ENCODE measurements at places on chromosomes 3 and 15.

DNA sequence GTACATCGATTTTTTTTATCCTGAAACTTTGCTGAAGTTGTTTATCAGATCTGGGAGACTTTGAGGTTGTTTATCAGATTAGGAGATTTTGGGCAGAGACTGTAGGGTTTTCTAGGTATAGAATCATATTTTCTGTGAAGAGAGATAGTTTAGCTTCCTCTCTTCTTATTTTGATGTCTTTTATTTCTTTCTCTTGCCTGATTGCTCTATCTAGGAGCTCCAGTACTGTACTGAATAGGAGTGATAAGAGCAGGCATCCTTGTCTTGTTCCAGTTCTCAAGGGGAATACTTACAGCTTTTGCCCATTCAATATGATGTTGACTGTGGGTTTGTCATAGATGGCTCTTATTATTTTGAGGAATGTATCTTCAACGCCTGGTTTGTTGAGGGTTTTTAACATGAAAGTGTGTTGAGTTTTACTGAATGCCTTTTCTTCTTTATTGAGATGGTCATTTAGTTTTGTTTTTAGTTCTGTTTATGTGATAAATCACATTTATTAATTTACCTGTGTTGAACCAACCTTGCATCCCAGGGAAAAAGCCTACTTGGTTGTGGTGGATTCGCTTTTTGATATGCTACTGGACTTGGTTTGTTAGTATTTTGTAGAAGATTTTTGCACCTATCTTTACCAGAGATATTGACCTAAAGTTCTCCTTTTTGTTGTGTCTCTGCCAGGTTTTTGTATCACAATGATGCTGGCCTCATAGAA, 14.9 kb upstream of the DNAAF4 start:
- DNase-seq = no peak

GRCh38 chr3:106068795-106069194, 200.0 kb upstream of the CBLB start:
- no peak for DNase-seq

- no peak for DNase-seq
Measured at GRCh38 chr15:100759698-100760356, 119.8 kb upstream of the ALDH1A3 start.

- no peak for DNase-seq
Measured at GRCh38 chr3:45904931-45905330, 18.6 kb downstream of the CCR9 start.

- DNase-seq = peak; percentile 99
Measured at GRCh38 chr15:75625542-75626347, at the start of gene SNUPN. Gene SNUPN, minus strand, starts transcription at chr15:75625725. Its CDS starts 4,674 bp downstream, at chr15:75621051.

GRCh38 chr15:63891768-63892133, 58.0 kb upstream of the HERC1 start:
- peak; percentile 62 for DNase-seq

GRCh38 chr3:77526573-77527113, 486.7 kb downstream of the ROBO2 start:
- no peak for DNase-seq

DNA sequence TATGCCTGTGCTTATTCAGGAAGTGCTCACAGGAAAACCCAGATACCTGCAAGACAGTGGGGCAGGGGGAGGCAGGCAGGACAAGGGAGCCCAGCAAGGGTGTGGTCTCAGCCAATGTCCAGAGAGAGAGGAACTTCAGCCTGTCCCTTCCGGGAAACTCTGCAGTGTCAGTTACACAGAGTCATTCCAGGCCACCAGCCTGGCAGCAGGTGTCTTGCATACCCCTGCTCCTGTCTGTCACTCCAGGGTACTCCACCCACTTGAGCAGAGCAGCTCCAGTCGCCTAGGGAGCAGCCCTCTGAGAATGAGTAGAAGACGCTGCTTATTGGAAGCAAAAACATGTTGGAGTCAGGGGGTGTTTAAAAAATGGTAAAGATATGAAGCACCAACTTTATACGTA, 431.2 kb upstream of the RGMA start:
- no peak for DNase-seq

DNA sequence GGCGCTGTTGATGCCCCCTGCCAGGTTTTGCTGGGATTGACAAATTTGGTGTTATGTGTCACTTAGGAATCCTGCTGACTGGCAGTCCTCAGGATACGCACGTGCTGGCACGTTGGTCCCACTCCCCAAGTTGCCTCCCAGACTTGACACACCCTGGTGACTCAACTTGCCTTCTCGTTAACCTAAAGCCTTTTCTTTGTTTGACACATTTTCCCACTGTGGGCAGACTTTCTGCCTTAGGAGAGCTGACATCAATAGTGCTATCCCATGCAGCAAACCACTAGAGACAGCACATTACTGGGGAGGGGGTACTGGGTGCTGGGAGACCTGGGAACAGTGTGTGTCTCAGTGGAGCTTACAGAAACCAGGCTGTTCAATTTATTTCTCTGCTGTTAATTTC, 104.3 kb downstream of the OXNAD1 start:
- no peak for DNase-seq

DNA sequence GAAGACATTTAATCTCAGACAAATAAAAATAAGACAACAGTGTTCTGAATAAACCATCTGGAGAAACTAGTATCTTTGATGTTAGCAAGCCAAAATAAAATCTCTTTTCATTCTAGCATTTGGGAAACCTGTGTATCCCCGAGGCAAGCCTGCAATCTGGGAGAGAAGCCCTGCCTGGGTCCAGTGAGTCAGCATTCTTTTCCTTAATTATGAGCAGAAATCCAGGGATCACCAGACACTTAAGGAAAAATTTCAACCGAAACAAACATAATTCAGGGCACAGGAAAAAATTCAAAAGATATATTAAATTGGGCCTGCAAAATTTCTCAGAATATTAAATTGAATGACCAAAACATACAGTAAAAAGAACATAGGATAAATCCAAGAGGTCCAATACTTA, 4.2 kb downstream of the NCBP2 start:
- no peak for DNase-seq

DNA sequence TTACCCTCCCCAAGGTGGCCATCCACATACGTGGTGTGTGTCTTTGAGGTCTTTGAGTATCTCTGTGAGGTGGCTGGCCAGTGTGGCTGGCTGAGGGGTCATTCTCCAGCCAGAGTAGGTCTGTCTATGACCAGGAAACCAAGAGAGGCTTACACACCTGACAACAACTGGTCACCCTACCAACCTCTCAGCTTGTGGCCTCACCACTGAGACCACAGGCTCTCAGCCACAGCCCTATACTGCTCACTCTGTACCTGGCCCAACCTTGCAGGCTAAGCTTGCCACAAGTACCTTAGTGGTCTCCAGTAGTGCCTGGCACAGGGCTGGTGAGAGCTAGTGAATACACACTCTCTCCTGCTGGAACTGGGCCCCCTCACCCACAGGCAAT, 5.1 kb downstream of the HEMK1 start:
- no peak for DNase-seq

GRCh38 chr15:67157521-67158252, 92.3 kb downstream of the SMAD3 start:
- peak; percentile 71 for DNase-seq

DNA sequence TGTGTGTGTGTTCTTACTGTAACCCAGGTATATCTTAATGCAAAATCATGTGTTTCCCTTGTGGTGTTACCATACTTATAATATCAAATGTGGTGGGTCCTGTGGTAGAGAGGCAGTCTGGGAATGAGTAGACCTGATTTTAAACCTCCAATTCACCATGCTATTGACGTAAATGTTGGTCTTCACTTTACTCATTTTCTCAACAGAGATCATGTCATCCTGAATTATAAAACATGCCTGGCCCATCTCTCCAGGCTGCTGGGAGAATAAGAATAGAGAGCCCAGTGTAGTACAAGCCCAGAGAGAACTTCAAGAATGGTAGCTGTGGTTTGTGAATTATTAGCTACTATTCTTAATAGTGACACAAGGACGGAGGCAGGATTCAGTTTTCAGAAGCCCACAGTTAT, 88.1 kb downstream of the MBNL1 start:
- DNase-seq = no peak

GRCh38 chr3:66404197-66404596, 96.6 kb downstream of the LRIG1 start:
- no peak for DNase-seq

GRCh38 chr3:77685713-77686112, 645.8 kb downstream of the ROBO2 start:
- no peak for DNase-seq

- no peak for DNase-seq
Measured at GRCh38 chr15:73389539-73389938, 20.8 kb upstream of the HCN4 start.

DNA sequence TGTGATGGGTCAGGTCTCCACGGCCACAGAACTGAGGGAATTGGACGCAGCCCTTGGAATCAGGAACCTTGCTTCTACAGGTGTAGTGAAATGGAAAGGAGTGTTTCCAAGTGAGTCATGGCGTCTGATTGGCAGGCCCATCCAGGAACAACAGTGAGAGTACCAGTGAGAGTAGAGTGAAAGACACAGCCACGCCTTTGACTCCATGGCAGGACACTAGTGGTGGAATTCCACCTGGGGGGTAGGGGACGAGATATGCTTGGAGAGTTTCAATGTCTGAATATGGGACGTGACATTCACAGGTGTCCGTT, 3.0 kb upstream of the SLC28A1 start:
- no peak for DNase-seq

- DNase-seq = no peak
Measured at GRCh38 chr15:64535460-64536243, 75.3 kb downstream of the ZNF609 start.

DNA sequence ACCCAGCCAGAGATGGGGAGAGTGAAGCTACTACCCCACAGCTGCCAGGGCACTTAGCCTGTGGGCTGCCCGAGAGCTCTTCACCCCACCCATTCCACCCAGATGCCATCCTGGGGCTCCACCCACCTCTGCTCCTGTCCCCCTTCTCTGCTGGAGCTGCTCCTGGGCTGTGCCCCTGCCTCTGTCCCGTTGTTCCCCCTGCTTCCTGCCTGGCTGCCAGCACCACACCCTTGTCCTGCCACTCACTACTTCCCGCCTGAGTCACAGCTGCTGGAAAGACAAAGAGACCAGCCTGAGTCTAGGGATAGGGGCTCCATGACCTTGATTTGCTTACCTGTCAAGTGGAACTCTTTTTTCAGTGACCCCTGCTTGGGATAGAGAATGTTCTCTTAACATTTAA, 12.4 kb downstream of the GNAI2 start:
- DNase-seq = no peak

GRCh38 chr3:127887321-127887720, 27.7 kb upstream of the KBTBD12 start:
- no peak for DNase-seq

DNA sequence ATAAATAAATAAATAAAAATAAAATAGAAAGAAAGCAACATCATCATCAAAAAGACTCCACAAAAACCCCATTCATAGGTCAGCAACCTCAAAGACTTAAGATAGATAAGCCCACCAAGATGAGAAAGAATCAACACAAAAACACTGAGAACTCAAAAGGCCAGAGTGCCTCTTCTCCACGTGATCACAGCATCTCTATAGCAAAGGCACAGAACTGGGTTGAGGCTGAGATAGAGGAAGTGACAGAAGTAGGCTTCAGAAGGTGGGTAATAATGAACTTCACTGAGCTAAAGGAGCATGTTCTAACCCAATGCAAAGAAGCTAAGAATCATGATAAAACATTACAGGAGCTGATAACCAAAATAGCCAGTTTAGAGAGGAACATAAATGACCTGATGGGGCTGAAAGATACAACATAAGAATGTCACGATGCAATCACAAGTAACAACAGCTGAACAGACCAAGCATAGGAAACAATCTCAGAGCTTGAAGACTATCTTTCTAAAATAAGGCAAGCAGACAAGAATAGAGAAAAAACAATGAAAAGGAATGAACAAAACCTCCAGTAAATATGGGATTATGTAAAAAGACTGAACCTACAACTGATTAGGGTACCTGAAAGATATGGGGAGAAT, 26.4 kb downstream of the GNB5 start:
- peak; percentile 33 for DNase-seq

DNA sequence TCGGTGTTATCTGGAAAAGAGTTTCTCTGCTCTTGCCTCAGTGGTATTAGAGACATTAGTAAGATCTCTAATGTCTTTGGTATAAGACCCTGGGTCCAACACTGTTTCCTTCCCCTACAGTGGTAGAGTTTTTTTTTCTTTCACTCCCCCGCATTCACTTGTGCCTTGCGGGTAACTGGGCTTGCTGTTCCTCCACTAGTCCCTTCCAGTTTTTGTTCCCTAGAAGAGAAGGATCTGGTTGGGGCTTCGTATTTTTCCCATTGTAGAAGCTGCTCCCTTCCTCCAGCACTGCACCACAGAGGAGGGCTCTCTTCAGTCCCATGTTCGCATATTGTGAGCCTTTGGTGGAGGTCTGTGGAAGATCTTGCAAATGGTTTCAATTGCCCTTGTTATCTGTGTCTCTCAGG, 13.7 kb downstream of the CTDSPL2 start:
- DNase-seq = peak; percentile 57

DNA sequence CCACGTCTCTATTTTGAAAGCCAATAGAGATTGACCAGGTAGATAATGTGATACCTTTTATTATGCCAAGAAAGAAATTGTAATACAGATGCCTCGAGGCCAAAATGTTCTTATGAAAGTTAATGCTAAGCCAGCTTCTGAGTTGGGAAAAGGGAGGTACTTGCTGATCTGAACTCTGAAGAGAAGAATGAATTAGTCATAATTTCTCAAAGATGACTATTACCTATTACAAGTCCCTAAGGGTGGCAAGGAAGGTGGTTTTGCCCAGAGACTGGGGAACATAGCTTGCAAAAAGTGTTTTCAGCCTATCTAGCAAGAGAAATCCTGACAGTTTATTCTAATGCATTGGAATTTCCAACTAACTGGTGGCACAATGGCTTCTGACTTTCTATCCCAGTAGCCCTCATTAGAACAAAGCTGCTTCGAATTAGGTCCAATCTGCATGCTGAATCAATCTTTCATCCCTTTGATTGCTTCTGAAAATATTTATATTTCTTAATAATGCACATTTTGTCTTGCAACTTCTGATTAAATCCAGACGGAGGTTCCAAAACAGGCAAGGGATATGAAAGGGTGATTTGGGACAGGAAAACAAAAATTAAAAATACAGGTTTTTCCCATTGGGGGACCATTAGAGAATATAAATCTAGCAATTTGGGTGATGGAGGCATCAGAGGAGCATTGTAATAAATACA, 17.7 kb upstream of the NR2F2 start:
- peak; percentile 22 for DNase-seq

GRCh38 chr3:63168179-63168578, 109.9 kb upstream of the SYNPR start:
- DNase-seq = no peak

DNA sequence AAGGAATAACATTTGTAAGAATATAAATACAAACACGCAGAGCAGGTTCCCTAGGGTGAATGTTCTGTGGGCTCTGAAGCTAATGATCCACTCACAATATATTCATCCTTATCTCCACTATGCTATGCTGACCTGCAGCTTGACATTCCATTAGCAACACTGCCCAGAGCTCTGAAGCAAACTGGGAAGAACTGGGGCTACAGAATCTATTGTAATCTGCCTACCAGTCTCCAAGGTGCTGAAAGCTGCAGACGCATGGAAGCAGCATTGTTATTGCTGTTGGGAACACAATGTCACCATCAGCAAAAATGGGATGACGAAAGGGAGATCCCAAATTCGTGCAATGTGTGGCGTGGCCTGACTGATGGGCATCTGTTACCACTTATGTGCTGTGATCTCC, 316.7 kb upstream of the RORA start:
- DNase-seq = no peak

Measured in NB4 (cell line).